ENCODE measurements at places on chromosomes 16 and 17.

DNA sequence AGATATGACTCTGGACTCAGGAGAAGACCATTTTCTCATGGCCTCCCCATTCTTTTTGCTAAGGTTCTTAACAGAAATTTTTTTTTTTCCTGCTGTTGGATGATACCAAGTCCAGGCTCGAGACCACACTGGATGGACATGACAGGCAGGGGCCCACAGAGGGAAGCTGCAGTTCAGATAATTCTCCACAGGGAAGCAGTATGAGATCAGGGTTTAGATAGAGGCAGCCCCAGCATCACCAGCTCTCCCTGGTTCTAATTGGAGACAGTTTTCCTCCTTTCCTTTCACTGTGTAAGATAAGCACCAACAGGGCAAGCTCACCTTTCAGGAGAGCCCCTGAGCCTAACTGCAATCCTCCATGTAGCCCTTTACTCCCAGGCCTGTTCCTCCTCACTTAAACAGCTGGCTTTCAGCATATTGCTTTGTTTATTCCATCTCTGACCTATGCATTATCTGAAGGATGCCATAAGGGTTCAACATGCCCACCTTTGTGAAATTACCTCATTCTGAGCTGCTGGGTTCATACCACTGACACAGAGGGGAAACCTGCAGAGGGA is 108.1 kb downstream of the SNX11 start:
- peak; percentile 78 for DNase-seq

- DNase-seq = no peak
Measured at GRCh38 chr17:31745964-31746600, 113.0 kb downstream of the COPRS start.

- DNase-seq = no peak
Measured at GRCh38 chr17:1398028-1398427, 2.0 kb downstream of the YWHAE start.

GRCh38 chr16:22274916-22275315 is 22.3 kb upstream of the POLR3E start:
- no peak for DNase-seq

DNA sequence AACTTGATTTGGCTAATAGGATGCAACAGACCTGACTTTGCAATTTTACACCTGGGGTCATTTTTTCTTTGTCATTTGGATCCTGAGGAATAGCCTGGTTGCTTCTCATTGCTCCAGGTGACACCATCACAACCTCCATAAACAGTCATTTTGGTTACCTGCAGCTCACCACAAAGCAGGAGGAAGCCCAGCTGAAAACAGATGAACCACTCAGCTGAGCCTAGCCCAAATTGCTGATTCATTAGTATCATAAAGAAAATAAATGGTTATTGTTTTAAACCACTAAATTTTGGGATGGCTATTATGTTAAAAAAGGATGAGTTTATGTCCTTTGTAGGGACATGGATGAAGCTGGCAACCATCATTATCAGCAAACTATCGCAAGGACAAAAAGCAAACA is 841.0 kb upstream of the EEF2KMT start:
- no peak for DNase-seq

DNA sequence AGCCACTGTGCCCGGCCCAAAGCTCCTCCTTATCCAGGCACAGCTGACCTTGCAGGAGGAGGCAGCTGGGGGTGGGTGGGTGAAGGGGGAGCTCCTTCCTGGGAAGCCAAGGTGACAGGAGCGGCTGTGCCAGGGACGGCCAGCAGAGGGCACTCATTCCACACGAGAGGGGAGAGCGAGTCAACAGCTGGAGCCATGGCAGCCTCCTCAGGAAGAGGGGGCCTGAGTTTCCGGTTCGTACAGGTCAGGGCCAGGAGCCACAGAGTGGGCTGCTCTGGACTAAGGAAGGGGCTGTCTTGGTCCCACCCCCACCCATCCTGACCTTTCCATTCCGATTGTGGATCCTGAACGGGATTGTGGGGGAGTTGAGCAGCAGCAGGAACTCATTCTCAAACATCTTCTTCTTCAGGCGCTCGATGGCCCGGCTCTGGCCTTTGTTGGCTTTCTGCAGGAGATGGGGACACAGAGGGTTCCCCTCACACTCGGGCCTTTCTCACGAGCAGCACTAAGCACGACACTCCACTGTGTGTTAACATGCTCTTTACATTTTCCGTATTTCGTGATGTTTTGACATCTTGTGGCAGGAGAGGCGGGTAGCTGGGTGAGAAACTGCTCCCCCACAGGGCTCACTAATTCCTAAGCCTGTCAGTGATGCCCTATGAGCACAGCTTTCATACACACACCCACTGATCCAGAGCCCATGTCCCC is 61.6 kb downstream of the TIMM22 start:
- peak; percentile 53 for DNase-seq

DNA sequence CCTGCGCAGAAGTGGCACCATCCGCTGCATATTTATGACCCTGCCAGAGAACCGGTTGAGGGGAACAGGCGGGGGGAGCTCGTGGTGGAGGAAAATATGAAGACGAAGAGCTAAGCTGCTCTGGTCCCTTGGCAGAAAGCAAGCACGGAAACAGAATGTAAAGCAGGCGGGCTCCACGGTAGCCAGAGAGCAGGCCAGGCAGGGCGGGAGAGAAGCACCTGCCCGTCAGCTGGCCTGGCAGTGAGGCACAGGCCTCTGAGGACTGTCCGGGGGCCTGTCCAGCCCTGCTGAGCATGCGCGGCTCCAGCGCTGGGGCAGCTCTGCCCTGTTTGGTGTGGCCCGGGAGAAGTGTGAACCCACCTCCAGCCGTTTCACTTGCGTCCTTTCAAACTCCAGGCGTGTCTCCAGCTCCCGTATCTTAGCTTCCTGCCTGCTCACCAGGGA is 46.7 kb downstream of the PIPOX start:
- no peak for DNase-seq

- DNase-seq = no peak
Measured at GRCh38 chr17:32869345-32870026, 7.4 kb downstream of the MYO1D start.

GRCh38 chr16:68776821-68777485 is 39.9 kb downstream of the CDH1 start:
- no peak for DNase-seq

GRCh38 chr16:50781518-50781917 is 39.6 kb downstream of the CYLD start:
- DNase-seq = no peak

Data from A172 (cell line).